NCI-H1048 (cell line): ENCODE measurements at places on chromosomes 13 and 19.

GRCh38 chr13:99653526-99653925 lies 152.3 kb downstream of the TM9SF2 start:
- no peak for DNase-seq

DNA sequence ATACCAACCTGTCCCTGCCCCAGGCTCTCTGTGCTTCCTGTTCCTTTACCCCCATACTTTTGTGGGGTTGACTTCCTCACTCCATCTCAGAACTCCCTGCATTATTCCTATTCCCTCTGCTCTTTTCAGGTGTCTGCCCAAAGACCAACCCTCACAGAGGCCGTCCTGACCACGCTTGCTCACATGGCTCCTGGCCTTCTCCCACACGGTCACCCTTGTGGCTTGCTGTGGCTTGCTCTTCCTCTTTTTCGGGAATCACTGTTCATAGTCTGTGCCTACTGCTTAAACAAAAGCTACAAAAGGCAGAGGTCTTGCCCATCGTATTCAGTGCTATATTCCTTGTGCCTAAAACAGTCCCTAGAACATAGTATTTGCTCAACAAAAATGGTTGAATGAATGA lies 25.2 kb upstream of the ARGLU1 start:
- no peak for DNase-seq

GRCh38 chr13:91184244-91184926 lies 163.1 kb upstream of the MIR17HG start:
- DNase-seq: no peak

DNA sequence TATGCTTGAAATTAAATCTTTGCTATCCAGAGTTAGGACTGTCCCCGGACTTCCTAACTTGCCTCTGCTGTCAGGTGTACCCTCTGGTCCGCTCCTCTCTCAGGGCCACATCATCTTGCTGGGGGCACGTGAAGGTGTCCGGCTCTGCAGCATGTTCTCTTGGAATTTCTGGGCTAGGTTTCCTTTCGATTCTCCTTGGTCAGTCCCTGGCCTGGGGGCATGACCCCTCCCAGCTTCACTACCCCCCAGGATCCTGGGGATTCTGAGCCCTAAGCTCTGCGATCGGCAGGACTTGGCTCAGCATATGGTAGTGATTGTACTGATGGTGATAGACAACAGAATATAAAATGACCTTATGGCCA lies 5.1 kb upstream of the GPI start:
- no peak for DNase-seq

DNA sequence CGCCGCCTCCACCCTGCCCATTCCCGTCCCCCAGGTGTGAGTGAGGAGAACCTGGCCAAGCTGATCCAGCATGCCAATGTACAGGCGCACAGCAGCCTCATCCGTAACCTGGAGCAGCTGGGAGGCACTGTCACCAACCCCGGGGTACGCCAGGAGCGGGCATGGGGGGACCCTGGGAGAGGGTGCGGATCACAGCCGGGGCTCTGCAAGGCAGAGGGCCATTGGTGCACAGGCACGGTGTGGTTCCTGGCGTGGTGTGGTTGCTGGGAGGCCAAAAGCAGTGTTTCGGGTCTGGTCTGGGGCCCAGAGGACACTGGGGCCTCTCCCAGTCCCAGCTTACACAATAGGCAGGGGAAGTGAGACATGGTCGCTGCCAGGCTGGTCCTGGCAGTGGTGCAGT lies 8.3 kb downstream of the STXBP2 start:
- no peak for DNase-seq

DNA sequence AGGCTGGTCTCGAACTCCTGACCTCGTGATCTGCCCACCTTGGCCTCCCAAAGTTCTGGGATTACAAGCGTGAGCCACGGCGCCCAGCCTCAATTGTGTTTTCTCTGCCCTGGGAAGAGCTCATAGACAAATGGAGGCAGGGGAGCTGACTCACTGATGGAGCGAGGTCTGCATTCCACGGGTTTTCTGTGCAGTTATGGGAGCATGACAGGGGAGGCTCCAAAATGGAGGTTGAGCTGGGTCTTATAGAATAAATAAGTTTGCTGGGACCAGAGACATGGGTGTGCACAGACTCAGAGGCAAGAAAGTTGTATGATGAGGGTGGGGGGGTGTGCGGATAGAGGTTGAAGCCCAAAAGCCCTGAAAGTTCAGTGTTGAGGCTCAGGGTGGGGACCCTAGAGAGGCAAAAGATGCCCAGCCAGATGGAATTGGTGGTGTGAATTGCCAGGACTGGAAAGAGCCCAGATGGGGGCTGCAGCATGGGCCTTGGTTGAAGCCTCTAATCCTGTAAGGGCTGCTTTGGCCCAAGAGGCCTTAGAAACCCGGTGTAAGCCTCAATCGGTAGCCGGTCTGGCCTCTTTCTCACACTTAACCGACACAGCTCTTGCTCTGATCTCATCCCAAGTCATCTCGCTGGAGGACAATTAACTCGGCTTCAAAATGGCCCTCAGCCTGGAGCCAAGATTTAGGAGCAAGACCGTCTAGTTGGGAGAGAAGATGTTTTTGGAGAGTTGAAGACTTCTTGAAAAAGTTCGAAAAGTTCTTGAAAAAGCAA lies 1.9 kb downstream of the TPM4 start:
- no peak for DNase-seq

- no peak for DNase-seq
Measured at GRCh38 chr13:70612881-70613280, 504.6 kb upstream of the KLHL1 start.

GRCh38 chr19:45558399-45558878 lies 26.2 kb downstream of the OPA3 start:
- DNase-seq: peak; percentile 31

GRCh38 chr19:46979126-46980105 lies 40.2 kb upstream of the NPAS1 start:
- no peak for DNase-seq

GRCh38 chr13:77510156-77510555 lies 25.4 kb upstream of the SCEL start:
- no peak for DNase-seq

- DNase-seq: no peak
Measured at GRCh38 chr13:97119943-97120342, 102.2 kb upstream of the MBNL2 start.

DNA sequence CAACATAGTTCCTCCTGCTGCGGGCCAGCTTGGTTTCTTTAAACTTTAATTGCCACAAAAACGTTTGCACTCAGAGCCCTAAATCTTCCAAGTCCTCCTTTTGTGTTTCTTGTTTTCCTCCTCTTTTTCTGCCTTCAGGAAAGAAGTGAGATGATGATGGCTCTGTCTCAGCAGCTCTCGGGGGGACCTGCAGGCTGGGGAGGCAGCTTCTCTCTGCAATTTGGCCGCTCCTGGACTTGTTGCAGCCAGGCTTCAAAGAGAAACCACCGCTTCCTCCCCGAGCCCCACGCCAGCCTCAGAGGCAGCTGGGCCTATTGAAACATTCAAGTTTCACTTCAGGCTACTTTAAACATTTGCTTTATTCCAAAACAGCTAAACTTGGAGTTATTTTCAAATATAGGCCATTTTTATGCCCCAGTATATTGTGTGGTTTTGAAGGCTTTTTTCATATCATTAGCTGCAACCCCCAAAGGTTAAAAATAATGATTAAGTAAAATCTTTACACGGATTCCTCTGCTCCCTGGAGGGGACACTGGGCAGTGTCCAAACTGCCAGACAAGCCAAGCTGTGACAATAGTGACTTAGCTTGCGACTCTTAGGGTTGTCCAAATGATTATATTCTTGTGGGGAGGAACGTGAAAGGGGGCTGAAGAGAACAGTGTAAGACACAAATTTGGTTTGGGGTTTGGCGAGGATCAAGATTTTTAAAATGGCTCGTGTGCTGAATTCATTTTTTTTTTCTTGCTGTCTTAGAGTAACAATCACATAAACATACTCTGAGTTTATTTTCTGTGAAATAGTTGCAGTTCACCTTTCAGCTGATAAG lies 330.8 kb downstream of the DLEU7 start:
- no peak for DNase-seq

DNA sequence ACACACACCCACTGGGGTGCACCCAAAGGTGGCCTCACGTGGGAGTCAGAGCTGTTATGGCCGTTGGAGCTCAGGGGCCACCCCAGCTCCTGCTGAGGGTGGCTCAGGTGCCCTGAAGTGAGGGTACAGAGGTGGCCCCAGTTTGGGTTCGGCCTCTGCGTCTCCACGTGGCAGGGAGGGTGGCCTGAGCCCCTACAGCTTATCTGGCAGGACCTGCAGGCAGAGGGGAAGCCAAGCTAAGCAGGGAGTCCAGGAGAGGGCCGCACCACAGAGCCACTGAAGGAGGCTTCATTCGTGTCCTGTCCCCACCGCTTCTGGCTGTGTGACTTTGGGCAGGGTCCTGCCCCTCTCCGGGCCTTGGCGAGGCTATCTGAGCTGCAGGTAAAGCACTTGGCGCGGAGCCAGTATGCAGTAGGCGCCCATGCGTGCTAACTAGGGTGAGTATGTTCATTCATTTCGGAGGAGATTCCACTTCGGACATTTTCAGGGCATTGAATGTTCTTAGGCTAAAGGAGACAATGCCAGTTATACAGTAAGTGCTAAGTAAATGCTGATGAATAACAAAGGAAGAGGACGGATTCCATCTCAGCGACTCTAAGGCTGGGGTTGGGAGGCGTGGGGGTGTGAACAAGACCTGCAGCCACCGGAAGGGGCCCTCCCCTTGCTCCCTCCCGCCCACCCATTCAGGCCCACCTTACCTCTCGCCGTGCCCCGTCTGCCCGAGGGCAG lies 4.9 kb downstream of the REX1BD start:
- no peak for DNase-seq

- DNase-seq: no peak
Measured at GRCh38 chr13:34414616-34415015, 527.5 kb upstream of the NBEA start.

GRCh38 chr19:14536926-14537692 lies 7.7 kb downstream of the TECR start:
- DNase-seq: no peak

DNA sequence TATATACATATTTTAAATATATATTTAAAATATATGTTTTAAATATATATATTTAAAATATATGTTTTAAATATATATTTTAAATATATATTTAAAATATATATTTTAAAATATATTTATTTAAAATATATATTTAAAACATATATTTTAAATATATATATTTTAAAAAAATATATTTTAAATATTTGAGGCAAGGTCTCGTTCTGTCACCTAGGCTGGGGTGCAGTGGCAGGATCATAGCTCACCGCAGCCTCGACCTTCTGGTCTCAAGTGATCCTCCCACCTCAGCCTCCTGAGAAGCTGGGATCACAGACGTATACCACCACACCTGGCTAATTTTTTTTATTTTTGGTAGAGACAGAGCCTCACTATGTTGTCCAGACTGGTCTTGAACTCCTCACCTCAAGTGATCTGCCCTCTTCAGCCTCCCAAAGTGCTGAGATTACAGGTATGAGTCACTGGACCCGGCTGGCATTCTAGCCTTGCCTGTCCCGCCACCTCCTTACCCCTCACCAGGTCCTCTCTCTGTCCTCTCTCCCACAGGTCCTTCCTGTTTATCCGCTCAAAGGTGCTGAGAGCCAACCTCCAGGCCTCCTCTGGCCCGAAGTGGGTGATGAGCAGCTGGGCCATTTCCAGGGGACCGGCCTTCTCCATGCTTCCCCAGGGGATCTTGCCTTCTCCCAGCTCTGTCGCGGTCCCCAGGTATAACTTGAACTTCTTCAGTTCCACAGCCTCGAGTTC lies 564 bp downstream of the NLRP12 start:
- no peak for DNase-seq

- DNase-seq: no peak
Measured at GRCh38 chr19:6381030-6381750, 5.5 kb upstream of the PSPN start.

DNA sequence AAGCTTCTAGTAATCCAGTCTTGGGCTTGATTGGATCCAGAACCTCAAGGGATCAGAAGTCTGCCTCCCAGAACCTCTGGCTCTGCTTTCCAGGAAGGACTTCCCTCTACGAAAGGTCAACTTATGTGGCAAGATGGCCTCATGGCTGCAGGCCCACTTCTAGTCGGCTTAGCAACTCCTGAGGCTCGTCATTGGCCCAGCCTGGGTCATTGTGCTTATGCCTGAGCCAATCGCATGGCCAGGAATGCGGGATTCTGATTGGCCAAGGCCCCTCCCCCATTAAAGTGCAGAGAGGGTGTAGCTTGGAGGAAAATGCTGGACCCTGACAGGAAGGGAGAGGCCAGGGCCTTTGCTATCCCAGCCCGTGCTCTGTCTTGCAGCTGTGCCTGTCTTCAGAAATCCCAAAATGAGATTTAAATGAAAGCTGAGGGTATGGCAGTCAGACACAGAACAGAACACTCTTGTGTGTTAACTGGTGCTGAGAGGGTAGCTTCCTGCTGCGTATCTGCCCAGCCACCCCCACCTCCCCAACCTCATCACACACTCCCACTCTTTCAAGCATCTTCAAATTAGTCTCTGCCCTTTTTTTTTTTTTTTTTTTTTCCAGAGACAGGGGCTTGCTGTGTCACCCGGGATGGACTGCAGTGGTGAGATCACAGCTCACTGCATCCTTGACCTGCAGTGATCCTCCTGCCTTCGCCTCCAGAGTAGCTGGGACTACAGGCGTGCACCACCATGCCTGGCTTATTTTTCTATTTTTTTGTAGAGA lies 5.5 kb upstream of the CCNE1 start:
- no peak for DNase-seq

GRCh38 chr13:103873725-103874124 lies 807.5 kb upstream of the SLC10A2 start:
- DNase-seq: no peak

DNA sequence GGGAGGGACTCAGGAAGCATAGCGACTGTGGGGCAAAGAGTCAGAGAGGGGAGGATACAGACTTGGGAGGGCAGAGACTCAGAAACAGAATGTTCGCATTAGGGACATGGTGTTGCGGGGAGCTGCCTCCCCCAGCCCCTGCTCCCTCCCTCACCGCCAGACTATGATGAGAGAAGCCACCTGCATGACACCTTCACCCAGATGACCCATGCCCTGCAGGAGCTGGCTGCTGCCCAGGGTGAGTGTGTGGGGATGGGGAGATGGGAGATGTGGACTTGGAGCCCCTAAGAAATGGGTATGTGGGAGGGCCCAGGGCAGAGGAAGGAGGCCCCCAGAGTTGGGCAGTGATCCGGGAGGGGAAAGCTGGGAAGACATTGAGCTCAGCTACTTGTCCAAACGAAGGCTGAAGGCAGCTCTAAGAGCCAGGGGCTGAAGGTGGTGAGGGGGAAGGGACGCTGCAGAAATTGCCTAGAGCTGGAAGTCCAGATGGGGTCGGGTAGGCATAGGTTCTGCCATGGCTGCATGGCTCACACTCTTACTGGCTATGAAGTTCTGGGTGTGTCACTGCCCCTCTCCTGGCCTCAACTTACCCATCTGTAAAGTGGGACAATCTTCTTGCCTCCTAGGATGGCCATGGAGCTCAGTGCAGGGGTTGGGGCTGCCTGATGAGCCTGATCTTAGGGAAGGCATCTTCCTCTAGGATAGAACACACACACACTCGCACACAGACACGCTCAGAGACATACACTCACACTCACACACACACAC lies 1.4 kb downstream of the SPACA6 start:
- DNase-seq: no peak
